ENCODE measurements at places on chromosomes 2 and 18.

- peak; percentile 20 for DNase-seq
These were observed 584 bp downstream of the COA5 start for GRCh38 chr2:98607741-98608115.

DNA sequence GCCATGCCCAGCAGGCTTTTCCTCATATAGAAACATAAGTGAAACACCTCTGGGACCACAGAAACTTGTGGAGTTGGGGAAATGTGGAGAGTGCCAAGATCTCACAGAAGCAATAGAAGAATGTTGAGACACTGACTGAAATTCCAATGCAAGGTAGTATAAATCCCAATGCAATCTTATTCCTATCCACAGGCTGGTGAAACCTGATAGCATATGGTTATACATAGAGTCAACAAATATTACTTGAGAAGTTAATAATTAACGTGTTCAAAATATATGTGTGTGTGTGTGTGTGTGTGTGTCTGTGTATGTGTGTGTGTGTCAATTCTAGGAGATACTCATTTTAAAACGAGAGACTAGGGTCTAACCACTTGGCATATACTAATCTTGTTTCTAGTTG lies 776.8 kb upstream of the ACVR2A start:
- no peak for DNase-seq

GRCh38 chr2:240985881-240986786 lies 12.3 kb upstream of the SNED1 start:
- DNase-seq: no peak

GRCh38 chr2:219543596-219544358 lies at the start of the genes CHPF and TMEM198:
Gene CHPF (minus strand): TSS chr2:219543809. CDS start chr2:219543538, 271 bp downstream.
Gene TMEM198 (plus strand): TSS chr2:219544028. CDS start chr2:219544728, 700 bp downstream.
- DNase-seq: peak; percentile 98

- DNase-seq: no peak
These were observed 117.6 kb upstream of the DAPL1 start for GRCh38 chr2:158677542-158677941.

DNA sequence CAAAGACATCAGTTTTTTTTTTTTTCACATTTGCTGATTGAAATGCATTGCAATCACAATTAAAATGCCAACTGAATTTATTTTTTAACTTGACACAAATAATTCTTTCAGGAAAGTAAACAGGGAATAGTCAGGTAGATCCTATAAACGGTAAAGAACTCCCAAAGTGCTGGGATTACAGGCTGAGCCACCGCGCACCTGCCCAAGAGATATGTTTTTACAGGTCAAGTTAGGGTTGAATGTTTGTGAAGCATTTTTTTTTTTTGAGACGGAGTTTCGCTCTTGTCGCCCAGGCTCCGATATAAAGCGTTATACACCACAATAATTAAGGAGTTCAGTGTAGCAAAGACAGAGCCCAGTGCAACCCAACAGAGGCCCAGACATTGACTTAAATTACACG lies 15.1 kb downstream of the ITM2C start:
- DNase-seq: no peak

DNA sequence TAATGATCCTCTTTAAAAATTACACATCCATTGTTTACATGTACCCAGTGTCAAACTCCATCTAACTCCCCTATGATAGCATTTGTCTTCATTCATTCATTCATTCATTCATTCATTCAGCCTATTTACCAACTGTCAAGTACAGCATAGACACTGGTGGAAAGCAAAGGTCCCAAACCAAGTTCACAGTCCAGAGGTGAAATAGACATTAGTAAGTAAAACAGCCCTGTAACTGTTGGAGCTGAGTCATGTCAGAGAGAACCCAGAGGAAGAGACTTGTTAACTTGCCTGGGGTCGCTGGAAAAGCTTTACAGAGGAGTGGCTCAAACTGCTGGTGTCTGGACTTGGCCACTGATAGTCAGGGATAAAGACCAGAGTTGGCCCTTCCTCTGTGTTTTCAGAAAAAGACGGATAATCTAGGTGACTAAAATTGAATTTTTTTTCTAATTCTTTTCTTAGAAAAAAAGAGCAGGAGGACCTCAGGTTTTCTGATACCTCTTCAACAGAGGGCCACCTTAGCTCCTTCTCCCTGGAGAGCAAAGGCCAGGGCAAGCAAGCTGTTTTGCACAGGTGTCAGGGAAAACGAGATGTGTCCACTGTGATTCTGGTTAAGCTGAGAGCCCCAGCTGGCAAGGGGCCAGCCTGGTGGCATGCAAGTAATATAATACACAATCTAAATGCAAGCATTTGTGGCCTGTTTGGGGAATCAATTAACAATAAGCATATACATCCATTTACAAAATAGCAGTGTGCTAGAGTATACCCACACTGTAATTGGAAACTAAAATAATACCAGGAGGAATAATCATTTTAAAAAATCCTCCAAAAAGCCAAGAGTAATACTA lies 96.7 kb upstream of the SLC14A2 start:
- DNase-seq: no peak
